ENCODE measurements at places on chromosomes 12 and 14. TPM values are rescaled to one million over a fixed set of nuclear protein-coding genes. Genes with fewer than 3 reads are reported as not detected.

The TAS2R30 gene
- 0.13 TPM for polyA plus RNA-seq

The FAM186B gene
- 0.16 TPM for polyA plus RNA-seq

The TMCC3 gene
- polyA plus RNA-seq, result 15.2 TPM

The IL23A gene
- 12.4 TPM for polyA plus RNA-seq

The INHBC gene
- not detected for polyA plus RNA-seq

The PLBD1 gene
- polyA plus RNA-seq, result 1.4 TPM

The LETMD1 gene
- polyA plus RNA-seq, result 25.7 TPM

The LRRC43 gene
- polyA plus RNA-seq, result not detected

The MGST1 gene
- not detected for polyA plus RNA-seq

The TSPAN19 gene
- polyA plus RNA-seq, result not detected

The CD4 gene
- 6.6 TPM for polyA plus RNA-seq

The WNT5B gene
- polyA plus RNA-seq, result 0.33 TPM

The PABPN1 gene
- 127 TPM for polyA plus RNA-seq

The TMEM229B gene
- polyA plus RNA-seq, result 7.0 TPM

The DHH gene
- polyA plus RNA-seq, result not detected

The AQP2 gene
- not detected for polyA plus RNA-seq

The POLR3B gene
- polyA plus RNA-seq, result 3.3 TPM

The MYF5 gene
- polyA plus RNA-seq, result not detected

The CACNA2D4 gene
- polyA plus RNA-seq, result 2.0 TPM
